ENCODE measurements at places on chromosomes 5 and 9. TPM values are rescaled to one million over a fixed set of nuclear protein-coding genes. Genes with fewer than 3 reads are reported as not detected.

DNA sequence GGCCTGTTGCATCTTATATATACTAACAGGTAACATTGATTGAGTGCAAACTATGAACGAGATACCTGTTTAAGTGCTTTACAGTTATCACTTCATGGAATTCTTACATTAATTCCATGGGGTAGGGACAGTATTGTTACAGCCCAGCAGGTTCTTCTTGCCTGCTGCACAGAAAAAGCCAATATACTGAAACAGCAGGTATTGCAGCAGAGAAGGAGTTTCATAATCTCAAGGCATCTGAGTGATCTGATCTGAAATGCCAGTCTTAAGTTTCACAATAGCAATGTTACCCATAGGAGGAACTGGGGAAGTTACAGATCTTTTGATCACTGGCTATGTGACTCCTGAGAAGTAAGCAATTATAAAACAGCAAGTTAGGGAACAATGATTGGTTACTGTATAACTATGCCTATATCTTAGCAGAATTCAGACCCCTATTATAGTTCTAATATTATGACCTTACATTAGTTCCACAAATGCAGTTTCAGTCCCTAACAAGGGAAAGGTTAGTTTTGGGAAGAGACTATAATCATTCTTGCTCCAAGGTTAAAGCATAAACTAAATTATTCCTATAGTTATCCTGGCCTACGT is 126.5 kb upstream of the BNC2 start:
- no peak for DNase-seq

GRCh38 chr5:68740226-68740910 is 353.4 kb upstream of the SLC30A5 start:
- no peak for DNase-seq

DNA sequence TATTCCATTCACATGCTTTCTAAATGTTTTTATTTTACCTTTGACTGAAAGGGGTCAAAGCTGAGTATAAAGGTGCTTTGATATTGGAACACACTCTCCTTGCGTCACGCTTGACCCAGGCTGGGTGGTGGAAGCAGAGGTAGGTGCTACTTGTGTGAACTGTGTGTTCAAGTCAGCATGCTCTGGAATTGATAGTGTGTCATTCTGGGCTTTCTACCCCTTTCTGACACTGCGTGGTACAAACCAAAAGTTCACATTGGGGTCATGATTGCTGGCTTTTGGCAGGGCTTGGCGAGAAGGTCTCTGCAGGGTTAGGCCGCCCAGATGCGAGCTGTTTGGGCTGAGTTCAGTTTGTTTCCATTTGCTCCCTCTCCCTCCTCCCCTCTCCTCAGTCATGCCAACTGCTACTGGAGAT is 131.8 kb downstream of the ADAMTSL1 start:
- DNase-seq, result no peak

GRCh38 chr9:13383216-13383615 is 103.7 kb upstream of the MPDZ start:
- DNase-seq, result no peak

- DNase-seq, result no peak
Measured at GRCh38 chr5:97245386-97245785, 62.3 kb upstream of the RIOK2 start.

- DNase-seq, result no peak
Measured at GRCh38 chr5:44619875-44620610, 188.7 kb upstream of the MRPS30 start.

GRCh38 chr9:137412431-137412830 is 10.5 kb downstream of the EXD3 start:
- DNase-seq, result no peak

GRCh38 chr9:90641884-90642487 is 638 bp downstream of the DIRAS2 start:
- DNase-seq, result no peak

- DNase-seq, result peak; percentile 25
Measured at GRCh38 chr5:158326256-158326655, 467.3 kb upstream of the CLINT1 start.

DNA sequence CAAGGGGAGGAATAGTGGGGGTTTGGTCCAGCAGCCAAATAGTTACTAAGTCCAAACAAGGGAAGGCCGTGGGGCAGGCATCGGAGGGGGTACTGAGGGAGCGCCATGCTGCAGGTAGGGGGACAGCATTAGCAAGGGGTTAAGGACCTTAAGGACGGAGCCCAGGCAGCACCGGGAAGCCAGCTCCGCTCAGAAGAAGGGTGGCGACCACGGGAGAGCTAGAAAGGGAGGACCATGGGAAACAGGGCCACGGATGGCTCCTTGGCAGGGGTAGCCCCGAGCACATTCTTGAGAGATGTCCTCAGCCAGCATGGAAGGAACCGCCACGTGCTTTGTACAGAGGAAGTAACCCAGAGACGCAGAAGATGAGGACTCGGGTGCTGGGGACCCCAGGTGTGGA is 76.2 kb upstream of the STXBP1 start:
- DNase-seq, result no peak

DNA sequence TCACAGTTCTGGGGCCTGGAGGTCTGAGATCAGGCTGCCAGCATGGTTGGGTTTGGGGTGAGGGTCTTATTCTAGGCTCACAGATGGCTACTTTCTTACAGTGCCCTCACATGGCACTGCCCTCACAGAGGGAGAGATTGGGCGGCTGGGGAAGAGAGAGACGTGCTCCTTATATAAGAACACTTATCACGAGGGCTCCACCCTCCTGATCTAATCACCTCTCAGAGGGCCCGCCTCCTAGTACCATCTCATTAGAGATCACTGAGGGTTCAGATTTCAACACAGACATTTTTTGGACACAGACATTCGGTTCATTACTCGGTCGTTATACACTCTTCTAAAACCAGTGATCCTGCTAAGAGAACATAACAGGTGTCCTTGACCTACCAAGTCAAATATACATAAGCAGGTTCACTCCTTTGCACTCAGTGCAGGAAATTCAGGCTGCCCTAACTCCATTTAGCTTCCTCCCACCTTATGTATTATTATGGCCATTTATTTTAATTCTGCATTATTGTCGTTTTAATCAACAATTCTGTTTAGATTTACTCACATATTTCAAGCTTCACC is 121.7 kb downstream of the ICE1 start:
- DNase-seq, result no peak

GRCh38 chr5:53714667-53715010 is 154.2 kb downstream of the NDUFS4 start:
- DNase-seq, result no peak

DNA sequence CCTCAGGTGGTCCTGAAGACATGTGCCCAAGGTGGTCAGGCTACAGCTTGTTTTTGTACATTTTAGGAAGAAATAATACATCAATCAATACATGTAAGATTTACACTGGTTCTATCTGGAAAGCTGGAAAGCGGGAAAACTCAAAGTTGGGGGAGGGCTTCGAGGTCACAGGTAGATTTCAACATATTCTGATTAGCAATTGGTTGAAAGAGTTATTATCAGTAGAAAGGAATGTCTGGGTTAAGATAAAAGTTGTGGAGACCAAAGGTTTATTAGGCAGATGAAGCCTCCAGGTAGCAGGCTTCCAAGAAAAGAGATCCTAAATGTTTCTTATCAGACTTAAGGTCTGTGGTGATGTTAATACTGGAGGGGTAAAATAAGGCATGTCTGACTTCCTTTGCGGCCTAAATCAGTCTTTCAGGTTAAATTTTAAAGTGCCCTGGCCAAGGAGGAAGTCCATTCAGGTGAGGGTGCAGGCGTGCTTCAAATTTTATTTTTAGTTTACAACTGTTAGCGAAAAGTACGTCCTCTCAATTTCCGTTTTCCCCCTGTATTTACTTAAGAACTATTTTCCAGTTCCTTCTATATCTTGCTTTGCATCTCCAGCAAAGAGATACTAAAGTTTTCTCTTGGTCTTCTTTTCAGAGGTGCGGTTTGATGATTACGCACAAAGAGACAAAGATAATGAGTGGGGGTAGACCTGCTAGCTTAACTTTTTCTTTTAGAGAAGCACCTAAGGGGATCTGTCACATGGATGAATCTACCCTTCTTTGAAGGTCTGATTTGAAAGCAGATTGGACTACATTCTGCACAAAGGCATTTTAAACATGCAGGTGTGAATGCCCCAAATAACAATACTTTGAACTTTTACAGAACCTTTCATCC is 578.6 kb downstream of the RAB3C start:
- no peak for DNase-seq

DNA sequence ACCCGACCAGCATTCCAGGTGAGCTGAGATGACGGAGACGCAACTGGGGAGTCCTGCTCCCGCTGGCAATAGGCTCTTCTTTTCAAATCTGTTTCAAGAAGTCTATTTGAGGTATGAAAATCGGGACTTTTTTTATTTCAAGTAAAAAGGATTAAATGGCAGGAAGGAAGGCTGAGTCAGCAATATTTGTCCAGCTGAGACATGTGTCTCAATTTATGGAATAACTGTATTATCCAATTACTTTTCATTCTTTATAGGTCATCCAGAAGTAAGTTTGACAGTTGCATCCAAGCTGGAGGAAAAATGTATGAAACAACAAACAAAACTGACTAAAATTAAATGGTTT is 221.1 kb downstream of the NR2F1-AS1 start:
- DNase-seq, result no peak

SIT1 gene
- total RNA-seq, result 0.69 TPM

NXNL2 gene
- total RNA-seq, result 4.1 TPM

SLC46A2 gene
- not detected for total RNA-seq

BARHL1 gene
- total RNA-seq, result 0.07 TPM

DMRT3 gene
- not detected for total RNA-seq

WASHC1 gene
- total RNA-seq, result 16.8 TPM
